A549 treated with RU486 at 1 μM for 4 hours (cell line): ENCODE measurements at places on chromosomes 12 and 14. TPM values are rescaled to one million over a fixed set of nuclear protein-coding genes. Genes with fewer than 3 reads are reported as not detected.

Gene LRP1
- total RNA-seq, result 16.3 to 22.4 TPM (median 19.3 TPM) in 5 replicates

Gene NFE2
- total RNA-seq, result 0.07 to 0.32 TPM (median 0.13 TPM) in 3 of 5 replicates, not detected in the others

Gene NTS
- 35.3 to 94.8 TPM (median 77.0 TPM) in 5 replicates for total RNA-seq

Gene ULK1
- total RNA-seq, result 22.6 to 41.2 TPM (median 34.1 TPM) in 5 replicates

Gene SLC35F4
- total RNA-seq, result not detected in 5 replicates

Gene PRB2
- total RNA-seq, result not detected in 5 replicates

Gene PRH2
- total RNA-seq, result not detected in 5 replicates

Gene PROX2
- not detected in 5 replicates for total RNA-seq

Gene RERG
- 0.15 to 0.22 TPM (median 0.16 TPM) in 4 of 5 replicates, not detected in the other for total RNA-seq

Gene ERP27
- total RNA-seq, result not detected in 5 replicates

Gene BHLHE41
- total RNA-seq, result 0.66 to 2.2 TPM (median 0.87 TPM) in 5 replicates

Gene NOP9
- 13.7 to 17.0 TPM (median 16.6 TPM) in 5 replicates for total RNA-seq

Gene RPS6KL1
- 0.16 to 0.68 TPM (median 0.38 TPM) in 5 replicates for total RNA-seq

Gene RFX4
- total RNA-seq, result 0.05 TPM in 1 of 5 replicates, not detected in the others

Gene FAM90A1
- total RNA-seq, result 0.07 to 0.08 TPM (median 0.08 TPM) in 3 of 5 replicates, not detected in the others

Gene CPNE6
- total RNA-seq, result not detected in 5 replicates

Gene TAS2R7
- total RNA-seq, result not detected in 5 replicates

Gene ASCL1
- not detected in 5 replicates for total RNA-seq

Gene VRTN
- total RNA-seq, result not detected in 5 replicates

Gene B4GALNT3
- 0.43 to 1.0 TPM (median 0.64 TPM) in 5 replicates for total RNA-seq

Gene CHGA
- total RNA-seq, result 0.86 to 2.1 TPM (median 1.4 TPM) in 5 replicates

Gene MAGOHB
- 48.7 to 68.4 TPM (median 52.5 TPM) in 5 replicates for total RNA-seq

Gene EMC9
- 45.0 to 65.7 TPM (median 61.1 TPM) in 5 replicates for total RNA-seq

Gene C3AR1
- not detected in 5 replicates for total RNA-seq

Gene AVPR1A
- not detected in 5 replicates for total RNA-seq

Gene BCAT1
- total RNA-seq, result 8.8 to 12.8 TPM (median 10.1 TPM) in 5 replicates

Gene RAPGEF3
- 0.27 to 0.78 TPM (median 0.53 TPM) in 5 replicates for total RNA-seq

Gene ASIC1
- 4.8 to 6.5 TPM (median 5.9 TPM) in 5 replicates for total RNA-seq

Gene PLEKHH1
- 2.8 to 3.6 TPM (median 3.3 TPM) in 5 replicates for total RNA-seq

Gene DIABLO
- total RNA-seq, result 69.3 to 78.3 TPM (median 74.1 TPM) in 5 replicates

Gene GPR137C
- total RNA-seq, result 0.07 to 0.36 TPM (median 0.10 TPM) in 5 replicates
